ENCODE measurements at places on chromosomes 4 and X.

GRCh38 chr4:86247906-86248305, 111.9 kb downstream of the MAPK10 start:
- no peak for DNase-seq

DNA sequence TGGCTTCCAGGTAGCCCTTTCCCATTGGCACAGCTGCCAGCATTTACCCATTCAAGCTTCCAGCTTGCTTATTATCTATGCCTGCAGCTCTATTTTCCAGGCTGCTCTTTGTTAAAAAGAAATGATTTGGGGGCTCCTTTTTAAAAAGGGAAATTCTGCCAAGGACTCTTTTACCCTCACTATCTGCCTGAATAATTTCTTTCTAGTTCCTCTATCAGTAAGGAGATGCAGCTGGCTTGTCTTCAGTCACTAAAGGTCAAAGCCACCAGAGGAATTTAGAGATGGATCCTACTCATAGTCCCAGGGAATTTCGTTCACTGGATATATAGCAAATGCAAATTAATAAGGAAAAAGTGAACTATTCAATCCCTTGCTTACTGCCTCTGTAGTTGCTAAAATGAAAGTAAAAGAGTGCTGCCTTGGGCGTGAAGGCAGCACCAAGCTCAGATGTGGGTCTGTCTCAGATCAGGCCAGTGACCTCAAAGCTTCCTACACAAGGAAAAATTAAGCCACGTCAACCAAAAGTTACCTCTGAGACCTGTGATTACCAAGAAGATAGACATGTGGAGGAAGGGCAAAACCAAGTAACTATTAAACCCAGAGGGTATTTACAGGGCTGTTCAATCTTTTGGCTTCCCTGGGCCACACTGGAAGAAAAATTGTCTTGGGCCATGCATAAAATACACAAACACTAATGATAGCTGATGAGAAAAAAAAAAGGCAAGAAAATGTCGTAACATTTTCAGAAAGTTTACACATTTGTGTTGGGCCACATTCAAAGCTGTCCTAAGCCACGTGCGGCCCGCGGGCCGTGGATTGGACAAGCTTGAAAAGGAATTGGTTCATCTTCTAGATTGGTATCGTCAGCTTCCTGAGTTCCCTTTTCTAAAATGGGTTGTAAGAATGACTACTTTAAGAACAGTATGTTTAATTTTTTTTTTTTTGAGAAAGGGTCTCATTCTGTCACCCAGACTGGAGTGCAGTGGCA, 5.3 kb downstream of the ARSF start:
- DNase-seq = no peak

GRCh38 chr4:142414366-142414990, 431.6 kb downstream of the INPP4B start:
- DNase-seq = no peak

- DNase-seq = no peak
Measured at GRCh38 chr4:177177541-177178081, 132.1 kb upstream of the NEIL3 start.

DNA sequence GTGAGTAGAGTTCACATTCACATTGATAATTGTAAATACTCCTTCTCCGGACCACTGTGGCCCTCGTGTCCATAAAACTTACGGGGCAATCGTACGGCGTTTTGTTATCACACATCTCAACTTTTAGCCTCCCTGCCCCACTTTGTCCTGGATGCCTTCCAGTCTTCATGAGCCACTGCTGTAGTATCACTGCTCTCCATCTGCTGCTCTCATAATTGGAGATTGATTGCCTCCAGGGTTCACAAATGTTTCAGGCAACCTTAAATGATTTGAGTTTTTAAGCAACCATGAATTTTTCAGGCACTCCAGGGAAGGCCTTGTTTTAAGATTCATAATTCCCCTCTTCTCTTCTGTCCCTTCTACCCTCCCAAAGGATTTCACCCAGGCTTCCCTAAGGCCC, 28.4 kb downstream of the ALPK1 start:
- DNase-seq = no peak

All from caudate nucleus (tissue), 63 donors.